ENCODE measurements at places on chromosomes 11 and 22.
A peak's percentile ranks its signal among the peaks of the same experiment; 100 is the strongest.

DNA sequence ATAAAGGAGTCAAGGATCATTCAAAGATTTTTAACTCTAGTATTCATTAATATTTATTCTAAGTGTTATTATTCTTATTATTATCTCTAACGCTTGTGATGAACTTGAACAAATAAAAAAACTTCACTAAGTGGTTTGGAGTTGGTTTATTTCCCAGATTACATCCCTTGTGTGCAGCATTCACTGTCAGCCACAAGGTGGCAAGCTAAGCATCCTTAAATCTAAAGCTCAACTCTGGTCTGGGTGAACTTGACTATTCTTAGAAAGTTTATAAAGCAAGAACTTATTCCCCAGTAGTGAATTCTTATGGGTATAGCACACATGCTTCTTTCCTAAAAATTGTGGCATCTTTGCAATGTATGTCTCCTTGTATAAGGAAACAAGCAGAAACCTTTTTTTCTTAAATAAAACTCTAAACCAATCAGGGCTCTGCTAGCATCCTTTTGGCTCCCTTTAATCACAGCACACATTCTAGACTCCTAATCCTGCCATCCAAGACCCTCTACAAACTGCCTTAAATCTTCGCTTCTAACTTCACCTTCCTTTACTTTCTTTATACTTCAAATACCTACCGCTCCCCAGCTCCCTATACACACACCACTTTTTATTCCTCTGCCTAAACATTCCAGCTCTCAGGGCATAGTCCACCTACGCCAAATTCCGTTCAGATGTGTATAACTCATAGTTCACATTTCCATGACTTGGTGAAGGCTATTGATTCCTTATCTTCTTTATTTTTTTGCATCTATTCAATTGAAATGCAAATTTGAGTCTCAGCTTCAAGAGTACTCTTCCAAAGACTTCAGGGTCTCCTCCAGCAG lies 1068.8 kb downstream of the DLG2 start:
- DNase-seq: no peak

DNA sequence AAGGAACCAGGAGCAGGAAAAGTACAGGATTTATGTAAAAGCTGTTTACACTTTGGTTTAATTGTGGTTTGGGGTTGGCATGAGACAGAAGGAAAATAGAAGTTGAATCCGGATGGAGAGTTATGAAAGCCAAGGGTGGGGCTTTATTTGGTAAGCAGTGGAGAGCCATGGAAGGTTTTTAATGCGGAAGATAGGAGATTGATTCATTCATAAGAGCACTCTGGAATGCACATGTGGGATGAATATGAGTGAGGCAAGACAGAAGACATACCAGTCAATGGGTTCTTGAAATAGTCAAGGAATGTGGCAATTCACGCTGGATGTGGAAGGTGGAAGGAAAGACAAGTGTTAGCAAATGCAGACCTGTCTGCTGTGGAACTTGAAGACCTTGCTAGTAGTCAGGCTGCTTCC lies 9.3 kb upstream of the GLB1L3 start:
- DNase-seq: no peak

DNA sequence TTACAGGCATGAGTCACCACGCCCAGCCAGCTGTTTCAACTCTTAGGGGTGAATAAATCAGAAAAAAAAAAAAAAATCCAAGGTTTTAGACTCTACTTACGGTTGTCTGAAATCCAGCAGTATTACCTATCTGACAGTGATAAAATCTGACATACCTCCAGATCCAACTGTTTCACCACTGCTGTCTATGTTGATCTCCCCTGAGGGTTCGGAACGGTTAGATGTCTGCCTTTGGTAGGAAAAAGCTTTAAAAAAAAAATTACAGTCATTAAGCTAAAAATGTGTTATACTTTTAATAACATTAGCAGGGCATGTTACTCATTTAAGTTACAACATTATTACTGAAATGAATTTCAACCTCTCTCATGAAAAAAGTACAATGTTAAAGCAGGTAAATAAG lies 21.1 kb downstream of the NCAPD3 start:
- no peak for DNase-seq

- no peak for DNase-seq
These were observed 120.5 kb downstream of the HIPK3 start for GRCh38 chr11:33377412-33378370.

- DNase-seq: no peak
These were observed 61.3 kb upstream of the OR5P2 start for GRCh38 chr11:7858006-7858405.

GRCh38 chr11:95501761-95502266 lies 270.8 kb upstream of the SESN3 start:
- DNase-seq: no peak

- peak; percentile 38 for DNase-seq
These were observed 61.9 kb downstream of the ADM start for GRCh38 chr11:10366568-10367331.

DNA sequence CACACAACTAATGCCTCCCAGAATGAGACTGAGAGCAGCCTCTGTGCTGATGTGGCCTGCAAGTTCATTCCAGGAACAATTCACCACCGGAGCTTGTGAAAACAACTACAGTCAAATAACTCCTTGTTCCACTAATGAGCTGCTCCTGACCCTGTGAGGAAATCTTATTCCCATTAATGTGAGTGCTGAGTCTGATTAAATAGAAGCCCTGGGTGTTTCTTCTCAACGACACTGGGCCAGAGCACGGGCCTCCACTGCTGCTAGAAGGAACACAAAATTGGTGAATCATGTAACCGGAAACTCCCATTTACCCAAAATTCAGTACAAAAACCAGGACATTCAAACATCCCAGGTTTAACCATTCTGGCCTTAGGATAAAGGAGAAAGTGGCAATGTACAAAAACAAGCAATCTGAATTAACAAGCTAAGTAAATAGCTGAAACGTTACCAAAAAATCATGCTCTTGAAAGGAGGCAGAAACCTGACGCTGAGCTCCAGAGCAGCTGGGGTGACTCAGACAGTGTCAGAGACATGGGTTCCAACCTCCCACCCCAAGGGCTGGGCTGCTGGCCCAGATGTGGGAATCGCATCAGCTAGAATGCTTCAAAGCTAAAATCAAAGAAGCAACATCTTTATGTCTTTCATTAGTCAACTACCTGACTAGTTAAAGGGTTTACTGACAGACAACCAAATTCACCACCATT lies 26.7 kb downstream of the SERGEF start:
- DNase-seq: no peak

GRCh38 chr11:13098063-13098462 lies 88.9 kb downstream of the RASSF10 start:
- DNase-seq: no peak
